Stimulated activated CD4-positive, alpha-beta T cell treated with anti-CD3 and anti-CD28 coated beads, Interleukin-1b, Interleukin-23, amount 100 ng/mL, for 4 hours (primary cell): ENCODE measurements at places on chromosomes 13 and 19.

DNA sequence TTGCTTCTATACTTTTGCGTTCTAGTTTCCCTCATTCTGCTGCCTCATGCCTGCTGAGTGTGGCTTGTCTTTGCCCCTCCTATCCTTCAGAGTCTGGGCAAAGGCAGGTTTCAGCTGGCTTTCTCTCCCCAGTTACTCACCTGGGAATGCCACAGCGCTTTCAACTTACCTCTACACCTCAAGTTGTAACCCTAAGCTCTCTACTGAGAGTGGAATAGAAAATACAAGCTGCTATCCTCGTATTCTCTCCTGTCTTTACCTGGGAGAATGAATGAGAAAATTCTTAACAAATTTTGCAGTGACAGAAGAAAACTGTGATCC is 316.3 kb upstream of the KLF12 start:
- DNase-seq, result no peak

- DNase-seq, result no peak
Observed at GRCh38 chr13:33188093-33188882, 97.3 kb downstream of the STARD13 start.

DNA sequence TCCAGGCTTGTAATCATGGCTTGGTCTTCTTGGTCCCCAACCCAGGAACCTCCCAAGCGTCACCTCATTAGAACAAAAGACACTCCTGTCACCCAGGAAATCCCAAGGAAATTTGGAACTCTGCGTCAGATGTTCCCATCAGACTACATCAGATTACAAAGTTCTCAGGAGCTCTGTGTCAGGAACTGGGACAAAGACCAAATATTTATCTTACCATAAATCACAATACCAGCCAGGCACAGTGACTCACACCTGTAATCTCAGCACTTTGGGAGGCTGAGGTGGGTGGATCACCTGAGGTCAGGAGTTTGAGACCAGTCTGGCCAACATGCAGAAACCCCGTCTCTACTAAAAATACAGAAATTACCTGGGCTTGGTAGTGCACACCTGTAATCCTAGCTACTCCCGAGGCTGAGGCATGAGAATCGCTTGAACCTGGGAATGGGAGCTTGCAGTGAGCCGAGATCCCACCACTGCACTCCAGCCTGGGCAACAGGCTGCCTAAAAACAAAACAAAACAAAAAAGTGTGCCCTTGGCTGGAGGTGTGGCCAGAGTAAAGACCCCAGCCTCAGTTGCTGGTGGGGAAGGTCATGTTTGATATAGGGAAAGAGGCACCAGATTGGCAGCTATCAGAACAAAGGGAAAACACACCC is 16.7 kb upstream of the CCDC124 start:
- no peak for DNase-seq

DNA sequence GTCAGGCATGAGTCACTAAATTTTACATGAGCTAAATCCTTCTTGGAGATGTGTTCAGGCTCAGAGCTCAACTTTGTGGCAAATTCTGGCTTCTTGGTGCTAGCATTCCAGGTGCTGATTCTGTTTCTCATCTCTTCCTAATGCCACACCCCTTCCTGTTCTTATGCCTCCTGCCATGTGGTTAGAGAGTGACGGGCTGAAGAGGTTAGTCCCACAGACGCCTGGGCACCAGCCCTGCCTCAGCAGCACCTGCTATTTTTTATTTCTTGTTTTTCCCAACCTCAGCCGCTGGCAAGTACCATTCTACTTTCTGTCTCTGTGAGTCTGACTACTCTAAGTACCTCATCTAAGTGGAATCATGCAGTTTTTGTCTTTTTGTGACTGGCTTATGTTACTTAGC is 329.5 kb downstream of the KCNRG start:
- DNase-seq, result no peak

- DNase-seq, result no peak
Observed at GRCh38 chr13:99467764-99468163, 33.5 kb upstream of the TM9SF2 start.

DNA sequence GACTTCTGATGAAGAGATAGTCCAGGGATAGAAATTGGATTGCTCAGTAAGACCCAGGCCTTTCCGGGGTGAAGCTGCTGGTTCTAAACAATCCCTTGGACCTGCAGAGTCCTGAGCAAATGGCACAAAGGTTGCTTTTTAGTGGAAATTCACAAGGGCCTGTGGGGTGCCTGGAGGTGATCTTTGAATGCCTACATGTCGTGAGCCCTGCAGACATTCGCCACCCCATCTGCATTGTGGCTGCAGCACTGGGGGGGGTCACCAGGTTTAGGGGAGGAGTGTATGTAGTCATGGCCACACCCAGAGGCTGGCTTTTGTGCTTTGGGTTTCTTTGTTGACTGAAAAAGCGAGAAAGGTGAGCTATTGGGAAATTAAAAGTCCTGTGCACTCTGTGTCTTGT is 41.4 kb downstream of the SLC7A9 start:
- no peak for DNase-seq

DNA sequence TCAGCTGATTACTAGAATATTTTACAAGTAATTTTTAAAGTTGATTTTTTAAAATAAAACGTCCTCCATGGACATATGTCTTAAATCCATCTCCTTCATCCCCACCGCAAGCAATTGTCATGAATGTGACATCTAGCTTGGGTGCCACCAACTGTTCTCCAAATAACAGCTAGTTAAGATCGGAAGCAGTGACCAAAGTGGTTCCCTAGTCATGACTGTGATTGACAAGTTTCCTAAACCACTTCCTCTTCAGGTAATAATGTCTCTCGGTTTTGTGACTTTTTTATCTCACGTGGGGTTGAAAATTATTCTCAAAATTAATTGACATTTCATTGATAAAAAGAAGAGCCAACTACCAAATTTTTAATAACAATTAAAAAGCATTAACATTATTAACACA is 135.3 kb upstream of the MIR17HG start:
- DNase-seq, result no peak

DNA sequence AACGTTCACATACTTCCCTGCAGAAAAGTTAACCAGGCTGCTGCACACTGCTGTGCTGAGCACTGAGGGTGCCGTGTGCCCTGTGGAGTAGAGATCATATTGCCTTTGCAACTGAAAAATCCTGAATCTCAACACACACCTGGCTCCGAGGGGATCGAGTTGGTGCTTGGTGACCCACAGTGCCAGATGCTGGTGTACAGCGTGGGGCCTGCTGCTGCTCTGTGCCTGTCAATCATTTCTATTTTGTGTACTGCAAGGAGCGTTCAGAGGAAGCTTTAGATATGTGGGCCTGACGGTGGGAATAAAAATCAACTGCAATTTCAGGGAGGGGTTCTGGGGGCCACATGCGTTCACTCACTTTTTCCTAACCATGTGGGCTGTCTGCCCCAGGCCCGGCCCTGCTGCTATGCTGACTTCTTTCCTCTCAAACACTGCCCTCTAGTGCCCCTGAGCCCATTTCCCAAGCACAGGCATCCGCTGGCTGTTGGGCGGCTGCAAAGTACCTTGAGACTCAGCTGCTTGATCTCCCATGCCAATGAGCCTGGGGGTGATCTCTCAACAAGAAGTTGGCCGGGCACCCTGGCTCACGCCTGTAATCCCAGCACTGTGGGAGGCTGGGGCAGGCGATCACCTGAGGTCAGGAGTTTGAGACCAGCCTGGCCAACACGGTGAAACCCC is 9.7 kb upstream of the LENG8 start:
- no peak for DNase-seq

DNA sequence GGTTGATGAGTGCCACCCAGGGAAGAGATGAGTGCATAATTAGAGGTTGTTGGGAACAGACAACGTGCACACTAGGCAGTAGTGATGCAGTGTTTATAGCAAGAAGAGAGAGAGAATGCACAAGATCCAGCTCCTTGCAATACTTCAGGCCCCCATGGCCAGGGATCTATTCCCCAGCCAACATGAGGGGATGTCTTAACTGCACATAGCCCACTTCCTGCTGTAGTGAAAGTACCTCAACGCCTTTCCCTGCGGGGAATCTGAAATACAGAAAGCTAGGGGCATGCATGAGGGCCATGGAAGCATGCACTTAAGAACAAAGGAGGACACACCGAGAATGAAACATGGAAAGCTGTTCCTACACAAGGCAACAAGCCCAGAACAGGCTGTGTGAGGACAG is 636.7 kb upstream of the GPC6 start:
- DNase-seq, result no peak

- DNase-seq, result no peak
Observed at GRCh38 chr13:42883771-42884467, 102.5 kb downstream of the FAM216B start.

DNA sequence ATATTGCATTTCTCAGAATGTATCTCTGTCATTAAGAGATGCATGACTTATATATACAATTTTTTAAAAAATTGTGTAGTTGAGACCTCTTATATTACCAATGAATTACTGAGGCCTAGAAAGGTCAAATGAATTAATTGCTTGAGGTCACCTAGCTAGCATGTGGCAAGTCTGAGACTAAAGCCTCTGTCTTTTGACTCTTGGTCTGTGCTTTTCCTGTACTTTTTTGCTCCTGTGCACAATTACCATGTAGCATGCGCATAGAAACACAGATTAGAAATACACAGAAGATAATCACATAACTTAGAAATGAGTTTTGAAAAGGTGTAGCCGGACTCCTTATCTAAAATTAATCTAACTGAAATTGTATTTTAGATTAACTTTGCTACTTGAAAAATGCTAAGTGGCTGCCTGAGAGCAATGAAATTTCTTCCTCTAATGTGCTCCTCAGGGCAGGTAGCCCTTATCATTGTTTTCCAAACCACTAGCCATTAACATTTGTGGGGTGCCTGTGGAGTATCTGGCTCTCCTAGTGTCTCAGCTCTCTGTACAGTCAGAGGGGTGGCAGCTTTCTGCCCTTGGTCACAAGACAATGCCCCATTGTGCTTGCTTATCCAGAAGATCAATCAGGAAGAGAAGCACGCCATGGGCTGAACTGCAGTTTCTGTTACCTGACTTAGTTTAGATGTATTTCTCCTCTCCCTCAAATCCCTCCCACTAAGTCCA is 119.6 kb downstream of the RFC3 start:
- no peak for DNase-seq

GRCh38 chr19:46489445-46490272 is 6.0 kb downstream of the PNMA8B start:
- DNase-seq, result no peak

DNA sequence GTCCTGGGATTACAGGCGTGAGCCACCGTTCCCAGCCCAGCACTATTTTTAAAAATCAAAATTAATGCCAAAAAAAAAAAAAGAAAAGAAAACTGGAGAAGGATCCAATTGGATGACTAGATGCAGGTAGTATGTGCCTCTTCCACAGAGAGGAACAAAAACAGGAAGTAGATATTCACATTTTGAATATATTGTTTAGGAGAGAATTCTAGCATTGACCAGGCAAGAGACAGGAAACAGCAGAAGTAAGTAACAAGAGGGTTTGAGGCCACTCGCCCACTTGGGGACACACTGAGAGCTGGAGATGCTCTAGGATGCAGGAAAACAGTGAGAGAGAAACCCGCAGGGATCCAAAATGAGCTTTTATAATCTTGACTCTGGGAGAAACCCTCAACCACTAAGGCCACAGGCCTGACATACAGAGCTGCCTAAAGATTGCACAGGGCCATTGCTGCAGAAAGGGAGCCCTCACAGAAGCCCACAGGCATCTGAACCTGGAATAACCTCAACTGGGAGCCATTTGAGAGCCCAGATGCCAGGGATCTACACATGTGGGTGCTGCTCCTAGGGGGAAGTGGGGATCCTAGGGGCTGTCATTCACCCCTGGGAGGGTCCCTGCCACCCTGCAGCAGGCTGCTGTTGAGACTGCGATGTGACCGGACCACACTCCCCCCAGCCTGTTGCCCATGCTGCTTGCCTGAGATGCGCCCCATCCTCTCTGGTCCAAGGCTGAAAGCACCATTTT is 28.2 kb downstream of the IGFL2 start:
- DNase-seq, result no peak

DNA sequence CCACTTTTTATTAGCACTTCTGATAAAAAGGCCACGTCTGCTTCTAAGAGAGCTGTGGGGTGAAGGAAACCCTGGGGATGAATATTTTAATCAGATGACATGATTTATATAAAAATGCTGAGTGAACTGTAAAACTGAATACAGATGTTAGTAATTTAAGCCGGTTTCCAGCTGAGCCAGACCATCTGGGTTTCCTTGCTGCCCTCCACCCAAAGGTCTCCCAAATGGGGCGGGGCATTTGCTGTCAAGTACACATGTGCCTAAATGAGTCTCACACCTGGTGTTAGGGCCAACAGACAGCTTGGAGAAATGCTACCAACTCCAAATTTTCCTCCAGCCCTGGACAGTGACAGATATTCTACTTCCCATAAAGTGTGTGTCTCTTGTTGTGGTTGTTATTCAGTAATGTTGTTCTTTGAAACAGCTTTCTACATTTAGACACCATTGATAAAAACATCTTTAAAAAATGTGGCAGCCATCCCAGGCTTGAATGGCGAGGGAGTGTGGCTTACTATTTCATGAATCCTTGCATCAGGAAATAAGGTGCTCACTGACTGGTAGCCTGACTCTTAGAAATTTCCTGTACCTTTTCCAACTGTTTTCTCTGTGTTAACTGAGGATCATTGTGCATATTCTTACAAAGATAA is 350.4 kb downstream of the MTUS2 start:
- DNase-seq, result no peak

GRCh38 chr19:56383826-56384605 is 9.3 kb downstream of the ZNF582 start:
- DNase-seq, result no peak

DNA sequence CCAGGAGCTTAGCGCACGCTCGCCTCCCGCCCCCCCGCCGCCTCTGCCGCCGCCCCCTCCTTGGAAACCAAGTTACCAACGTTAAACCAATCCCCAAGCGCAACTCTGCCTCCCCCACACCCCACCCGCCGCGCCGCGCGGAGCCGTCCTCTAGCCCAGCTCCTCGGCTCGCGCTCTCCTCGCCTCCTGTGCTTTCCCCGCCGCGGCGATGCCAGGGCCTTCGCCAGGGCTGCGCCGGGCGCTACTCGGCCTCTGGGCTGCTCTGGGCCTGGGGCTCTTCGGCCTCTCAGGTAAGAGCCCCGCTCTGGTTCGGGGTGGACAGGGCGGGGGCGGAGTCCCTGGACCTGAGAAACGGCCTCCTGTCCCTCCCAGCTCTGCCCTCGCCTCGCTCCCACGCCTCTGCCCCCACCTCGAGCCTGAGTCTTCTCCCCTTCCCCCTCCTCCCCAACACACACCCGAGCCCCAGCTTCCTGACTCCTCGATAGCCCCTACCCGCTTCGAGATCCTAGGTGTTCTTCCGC is at the start of gene ICAM5:
Gene ICAM5 (plus strand): TSS at position 117 of the 521 bp plus-strand sequence. CDS start 92 bp downstream, at position 209.
- DNase-seq, result peak; percentile 70

GRCh38 chr13:98240135-98240534 is 63.1 kb upstream of the RNF113B start:
- no peak for DNase-seq
